ENCODE measurements at places on chromosomes 12 and 14. TPM values are rescaled to one million over a fixed set of nuclear protein-coding genes. Genes with fewer than 3 reads are reported as not detected.
A peak's percentile ranks its signal among the peaks of the same experiment; 100 is the strongest.

The IL22 gene
- total RNA-seq = not detected

The ZC2HC1C gene
- 19.4 TPM for total RNA-seq

The SYT10 gene
- total RNA-seq = 0.68 TPM

The CAPS2 gene
- total RNA-seq = 29.8 TPM

The CCDC38 gene
- total RNA-seq = 0.34 TPM

The PIWIL1 gene
- total RNA-seq = not detected

The MAP3K12 gene
- total RNA-seq = 30.9 TPM

The P2RX2 gene
- total RNA-seq = 8.2 TPM

The LRP1-AS gene
- not detected for total RNA-seq

The DACT1 gene
- total RNA-seq = 27.1 TPM

The C12orf50 gene
- not detected for total RNA-seq

The NUAK1 gene
- 9.6 TPM for total RNA-seq

The KRT82 gene
- total RNA-seq = not detected

The LYZ gene
- 27.3 TPM for total RNA-seq

- H3K27me3 ChIP-seq = no peaks in the 10 kb centered on the region
- H3K4me1 ChIP-seq = no peaks in the 10 kb centered on the region
- H3K4me3 ChIP-seq = no peak overlapping the region
- no peak overlapping the region for H3K27ac ChIP-seq
- H3K36me3 ChIP-seq = no peaks in the 10 kb centered on the region
- DNase-seq = no peak
Measured at GRCh38 chr12:790608-791007, 38.2 kb downstream of the WNK1 start.

GRCh38 chr14:51638071-51638944 lies 13.4 kb upstream of the FRMD6 start:
- no peak overlapping the region for H3K27ac ChIP-seq
- no peak overlapping the region for H3K4me3 ChIP-seq
- H3K27me3 ChIP-seq = no peaks in the 10 kb centered on the region
- H3K36me3 ChIP-seq = no peaks in the 10 kb centered on the region
- peak; percentile 46 for DNase-seq

- DNase-seq = no peak
- no peaks in the 10 kb centered on the region for H3K27me3 ChIP-seq
- H3K4me3 ChIP-seq = no peak overlapping the region
- H3K36me3 ChIP-seq = no peaks in the 10 kb centered on the region
- no peak overlapping the region for H3K27ac ChIP-seq
Measured at GRCh38 chr12:66164349-66164821, 5.4 kb downstream of the TMBIM4 start.

DNA sequence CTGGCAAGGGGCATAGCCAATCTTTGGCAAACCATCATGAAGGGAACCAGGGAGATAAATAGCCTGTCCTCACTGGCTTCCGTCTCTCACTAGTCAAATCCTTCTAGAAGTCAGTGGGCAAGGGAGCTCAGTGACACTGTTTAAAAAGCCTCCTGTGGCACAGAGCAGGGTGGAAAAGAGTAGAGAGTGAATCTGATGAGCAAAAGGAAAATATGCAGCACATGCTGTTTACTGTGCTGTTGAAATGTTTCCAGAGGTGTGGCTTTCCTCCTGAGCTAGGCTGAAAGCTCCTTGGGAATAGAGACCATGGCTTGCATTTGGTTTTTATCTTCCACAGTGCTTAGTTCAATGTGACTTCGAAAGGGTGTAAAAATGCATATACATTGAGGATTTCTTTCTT lies 7.7 kb upstream of the DYRK2 start:
- no peak overlapping the region for H3K4me3 ChIP-seq
- DNase-seq = no peak
- no peaks in the 10 kb centered on the region for H3K4me1 ChIP-seq
- H3K27ac ChIP-seq = no peak overlapping the region
- H3K36me3 ChIP-seq = no peaks in the 10 kb centered on the region

GRCh38 chr12:116018282-116018681 lies 259.2 kb downstream of the MED13L start:
- peaks cover 2% of the 10 kb centered on the region for H3K4me1 ChIP-seq
- H3K27ac ChIP-seq = no peak overlapping the region
- H3K27me3 ChIP-seq = no peaks in the 10 kb centered on the region
- H3K36me3 ChIP-seq = no peaks in the 10 kb centered on the region

- H3K27ac ChIP-seq = no peak overlapping the region
- no peaks in the 10 kb centered on the region for H3K27me3 ChIP-seq
- H3K4me3 ChIP-seq = no peak overlapping the region
- H3K36me3 ChIP-seq = no peaks in the 10 kb centered on the region
Measured at GRCh38 chr14:48890333-48890732, 695.8 kb downstream of the RPS29 start.

- H3K27me3 ChIP-seq = no peaks in the 10 kb centered on the region
- no peak overlapping the region for H3K4me3 ChIP-seq
- H3K27ac ChIP-seq = no peak overlapping the region
- H3K36me3 ChIP-seq = no peaks in the 10 kb centered on the region
Measured at GRCh38 chr14:35819591-35820540, 6.3 kb upstream of the BRMS1L start.

- H3K27ac ChIP-seq = no peak overlapping the region
- H3K27me3 ChIP-seq = no peaks in the 10 kb centered on the region
- no peak overlapping the region for H3K4me3 ChIP-seq
- H3K36me3 ChIP-seq = no peaks in the 10 kb centered on the region
- H3K4me1 ChIP-seq = no peaks in the 10 kb centered on the region
Measured at GRCh38 chr14:34050606-34051005, 99.7 kb upstream of the EGLN3 start.

DNA sequence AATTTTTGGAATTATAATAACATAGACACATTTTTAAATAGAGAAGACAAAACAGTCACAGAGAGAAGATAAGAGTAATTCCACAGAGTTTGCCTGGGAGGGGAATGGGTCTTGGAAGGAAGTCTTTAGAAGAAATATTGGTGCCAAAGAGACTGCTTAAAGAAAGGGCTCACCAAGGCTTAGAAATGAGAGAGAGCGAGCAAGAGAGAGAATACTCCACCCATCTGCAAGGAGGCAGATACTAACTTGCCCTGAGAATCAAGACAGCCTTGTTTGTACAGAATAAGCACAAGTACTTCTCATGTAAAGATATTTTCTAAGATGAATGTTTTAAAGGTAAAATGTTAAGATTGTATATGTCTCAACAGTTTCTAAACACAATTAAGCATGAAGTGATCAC lies 165.5 kb downstream of the SLC38A4 start:
- no peaks in the 10 kb centered on the region for H3K4me1 ChIP-seq
- H3K27ac ChIP-seq = peak overlapping the region; percentile 8
- no peaks in the 10 kb centered on the region for H3K36me3 ChIP-seq
- no peak overlapping the region for H3K4me3 ChIP-seq
- no peak for DNase-seq
- H3K27me3 ChIP-seq = no peaks in the 10 kb centered on the region

DNA sequence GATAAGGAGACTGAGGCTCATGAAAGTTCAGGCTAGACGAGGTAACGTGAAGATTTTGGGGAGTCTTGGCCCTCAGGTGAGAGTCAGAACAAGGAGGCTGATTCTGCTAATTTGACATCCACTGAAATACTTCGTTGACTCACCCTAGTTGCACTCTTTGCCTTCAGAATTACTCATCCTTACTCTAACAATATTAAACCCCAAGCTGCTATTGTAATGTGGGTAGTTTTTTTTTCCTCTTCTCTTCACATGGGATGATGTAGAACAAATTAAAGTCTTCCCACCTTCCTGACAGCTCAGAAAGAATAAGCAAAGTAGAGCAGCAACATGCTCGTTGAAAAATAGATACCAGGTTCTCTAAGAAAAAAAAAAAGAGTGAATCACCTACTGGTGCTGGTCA lies 22.0 kb upstream of the SRRM4 start:
- H3K4me3 ChIP-seq = no peak overlapping the region
- no peaks in the 10 kb centered on the region for H3K27me3 ChIP-seq
- DNase-seq = no peak

GRCh38 chr12:44546060-44546459 lies 330.1 kb downstream of the NELL2 start:
- no peak for DNase-seq
- H3K27me3 ChIP-seq = no peaks in the 10 kb centered on the region
- H3K4me1 ChIP-seq = no peaks in the 10 kb centered on the region
- H3K36me3 ChIP-seq = no peaks in the 10 kb centered on the region

- H3K27me3 ChIP-seq = no peaks in the 10 kb centered on the region
- no peak overlapping the region for H3K27ac ChIP-seq
- H3K4me3 ChIP-seq = no peak overlapping the region
- DNase-seq = no peak
Measured at GRCh38 chr12:62657363-62657632, 190.7 kb downstream of the MON2 start.

DNA sequence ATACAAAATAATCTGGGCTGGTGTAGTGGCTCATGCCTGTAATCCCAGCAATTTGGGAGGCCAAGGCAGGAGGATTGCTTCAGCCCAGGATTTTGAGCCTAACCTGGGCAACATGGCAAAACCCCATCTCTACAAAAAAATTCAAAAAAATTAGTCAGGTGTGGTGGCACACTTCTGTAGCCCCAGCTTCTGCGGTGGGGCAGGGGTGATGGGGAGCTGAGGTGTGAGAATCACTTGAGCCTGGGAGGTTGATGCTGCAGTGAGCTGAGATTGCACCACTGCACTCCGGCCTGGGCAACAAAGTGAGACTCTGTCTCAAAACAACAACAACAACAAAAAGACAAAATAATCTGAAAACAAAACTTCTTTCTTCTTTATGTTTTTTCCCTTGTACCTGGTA lies 66.0 kb downstream of the TC2N start:
- H3K27me3 ChIP-seq = no peaks in the 10 kb centered on the region
- no peak overlapping the region for H3K4me3 ChIP-seq

- no peaks in the 10 kb centered on the region for H3K27me3 ChIP-seq
- no peak for DNase-seq
- no peaks in the 10 kb centered on the region for H3K4me1 ChIP-seq
- no peak overlapping the region for H3K27ac ChIP-seq
- H3K4me3 ChIP-seq = no peak overlapping the region
Measured at GRCh38 chr14:95452893-95453712, 63.3 kb downstream of the SYNE3 start.

DNA sequence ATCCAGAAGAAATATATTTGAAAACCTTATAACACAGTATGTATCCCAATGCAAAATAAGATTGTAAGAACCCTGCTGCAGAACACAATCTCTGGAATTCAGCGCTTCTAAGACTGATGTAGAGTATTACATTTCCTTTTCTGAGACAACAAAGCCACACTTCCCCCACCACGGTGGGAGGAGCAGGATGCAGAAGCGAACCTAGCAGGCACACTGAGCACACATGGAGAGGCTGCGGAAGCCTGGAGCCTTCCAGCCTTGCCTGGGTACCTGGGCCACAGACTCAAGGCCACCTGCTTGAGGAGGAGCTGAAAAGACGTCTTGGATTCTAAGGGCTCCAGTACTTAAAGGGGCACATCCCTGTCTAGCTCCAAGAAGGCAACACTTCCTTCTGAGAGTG lies 46.4 kb downstream of the TCHP start:
- H3K27ac ChIP-seq = no peak overlapping the region
- no peak overlapping the region for H3K4me3 ChIP-seq
- H3K27me3 ChIP-seq = no peaks in the 10 kb centered on the region
- DNase-seq = no peak
- no peaks in the 10 kb centered on the region for H3K36me3 ChIP-seq

GRCh38 chr12:110540048-110540447 lies 37.9 kb downstream of the RAD9B start:
- no peak overlapping the region for H3K27ac ChIP-seq
- no peak for DNase-seq
- H3K27me3 ChIP-seq = no peaks in the 10 kb centered on the region
- H3K36me3 ChIP-seq = no peaks in the 10 kb centered on the region

DNA sequence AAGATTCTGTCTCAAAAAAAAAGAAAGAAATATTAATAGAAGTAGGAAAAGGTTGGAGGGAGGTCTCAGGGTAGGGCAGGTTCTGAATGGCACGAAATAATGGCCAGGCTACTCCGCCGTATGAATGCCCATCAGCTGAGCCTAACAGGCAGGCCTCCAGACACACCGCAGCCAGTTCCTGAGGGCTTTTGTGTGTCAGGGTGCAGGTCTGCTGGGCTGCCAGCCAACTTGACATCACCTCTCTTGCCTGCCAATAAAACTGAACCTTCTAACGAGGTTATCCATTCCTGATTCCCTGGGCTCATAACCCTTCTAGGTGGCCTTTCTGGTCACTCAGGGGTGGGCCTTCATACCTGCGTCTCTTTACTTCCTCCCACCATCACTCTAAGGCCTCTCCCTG lies 3.0 kb downstream of the IFI27 start:
- no peaks in the 10 kb centered on the region for H3K36me3 ChIP-seq
- no peaks in the 10 kb centered on the region for H3K27me3 ChIP-seq
- no peak overlapping the region for H3K27ac ChIP-seq
- H3K4me3 ChIP-seq = no peak overlapping the region
- no peak for DNase-seq

GRCh38 chr12:131755305-131756113 lies 44.6 kb downstream of the SFSWAP start:
- no peak for DNase-seq
- no peak overlapping the region for H3K27ac ChIP-seq
- H3K4me1 ChIP-seq = no peaks in the 10 kb centered on the region
- no peak overlapping the region for H3K4me3 ChIP-seq

GRCh38 chr14:75875958-75876357 lies 105.8 kb downstream of the TGFB3 start:
- no peak for DNase-seq
- H3K4me1 ChIP-seq = no peaks in the 10 kb centered on the region
- no peaks in the 10 kb centered on the region for H3K36me3 ChIP-seq
- H3K4me3 ChIP-seq = no peak overlapping the region

- H3K4me3 ChIP-seq = no peak overlapping the region
- H3K27ac ChIP-seq = peak overlapping the region; percentile 83
Measured at GRCh38 chr14:73751157-73751691, 37.0 kb upstream of the PNMA1 start.

DNA sequence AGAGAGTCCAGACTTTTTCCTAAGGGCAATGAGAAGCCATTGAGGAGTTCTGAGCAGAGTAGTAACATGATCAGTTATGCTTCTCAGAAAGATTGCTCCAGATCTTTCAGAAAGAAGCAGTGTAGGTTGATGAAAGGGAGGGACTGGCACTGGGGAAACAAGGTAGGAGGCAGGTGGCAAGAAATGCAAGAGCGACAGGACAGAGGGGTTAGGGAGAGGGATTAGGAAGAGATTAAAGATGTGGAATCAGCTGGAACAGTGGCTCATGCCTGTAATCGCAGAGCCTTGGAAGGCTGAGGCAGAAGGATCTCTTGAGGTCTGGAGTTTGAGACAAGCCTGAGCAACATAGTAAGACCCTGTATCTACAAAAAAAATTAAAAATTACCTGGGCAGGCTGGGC lies 3.4 kb downstream of the CDCA3 start:
- no peak overlapping the region for H3K4me3 ChIP-seq
- no peak for DNase-seq
- H3K27ac ChIP-seq = no peak overlapping the region
- H3K36me3 ChIP-seq = no peaks in the 10 kb centered on the region

DNA sequence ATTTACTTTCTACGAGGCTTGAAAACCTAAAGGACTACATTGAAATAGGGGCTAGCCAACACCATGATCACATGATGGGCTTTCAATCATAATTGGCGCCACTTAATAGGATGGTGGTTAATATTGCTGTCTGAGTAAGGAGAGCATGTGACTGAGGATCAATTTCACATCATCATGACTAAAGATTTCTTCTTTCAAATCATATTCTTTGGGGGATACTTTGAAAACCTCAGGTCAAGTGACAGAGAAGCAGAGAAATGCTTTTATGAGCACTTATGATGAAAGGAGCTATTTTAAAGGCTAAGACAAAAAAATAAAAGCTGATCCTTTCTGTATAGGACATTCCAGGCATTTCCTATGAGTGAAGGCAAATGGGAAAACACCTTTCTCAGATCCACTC lies 42.9 kb upstream of the KRAS start:
- no peaks in the 10 kb centered on the region for H3K36me3 ChIP-seq
- no peaks in the 10 kb centered on the region for H3K27me3 ChIP-seq
- no peak overlapping the region for H3K27ac ChIP-seq
- no peaks in the 10 kb centered on the region for H3K4me1 ChIP-seq
- H3K4me3 ChIP-seq = no peak overlapping the region

GRCh38 chr12:15774819-15775218 lies 14.4 kb downstream of the EPS8 start:
- no peaks in the 10 kb centered on the region for H3K36me3 ChIP-seq

Data from prostate gland (tissue), 2 donors.